Anterior cingulate cortex (tissue), 58 donors: ENCODE measurements at places on chromosomes 5 and 9.

DNA sequence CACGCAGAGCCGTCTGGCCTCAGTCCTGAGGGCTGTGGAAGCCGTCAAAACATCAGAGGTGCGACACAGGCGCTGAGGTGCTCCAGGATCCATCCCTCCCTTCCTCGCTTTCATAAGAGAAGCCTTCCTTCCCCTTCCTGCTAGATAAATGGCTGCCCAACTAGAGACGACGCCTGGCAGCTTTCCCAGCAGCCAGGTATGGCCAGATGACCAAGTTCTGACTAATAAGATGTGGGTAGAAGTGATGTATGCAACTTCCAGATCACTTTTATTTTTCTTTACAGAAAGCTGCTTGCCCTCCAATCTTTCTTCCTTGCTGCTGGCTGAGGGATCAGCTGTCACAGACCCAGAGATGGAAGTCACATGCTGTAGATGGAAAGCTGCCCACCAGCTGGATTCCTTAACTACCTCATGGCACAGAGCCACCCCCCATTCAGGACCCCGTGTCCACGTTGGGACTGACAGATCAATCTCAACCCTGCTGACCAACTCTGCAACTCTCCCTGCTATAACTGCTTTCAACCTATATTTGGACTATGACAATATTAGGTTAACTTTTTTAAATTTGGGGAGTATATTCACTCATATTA, 8.8 kb downstream of the MAPK9 start:
- DNase-seq, result no peak

DNA sequence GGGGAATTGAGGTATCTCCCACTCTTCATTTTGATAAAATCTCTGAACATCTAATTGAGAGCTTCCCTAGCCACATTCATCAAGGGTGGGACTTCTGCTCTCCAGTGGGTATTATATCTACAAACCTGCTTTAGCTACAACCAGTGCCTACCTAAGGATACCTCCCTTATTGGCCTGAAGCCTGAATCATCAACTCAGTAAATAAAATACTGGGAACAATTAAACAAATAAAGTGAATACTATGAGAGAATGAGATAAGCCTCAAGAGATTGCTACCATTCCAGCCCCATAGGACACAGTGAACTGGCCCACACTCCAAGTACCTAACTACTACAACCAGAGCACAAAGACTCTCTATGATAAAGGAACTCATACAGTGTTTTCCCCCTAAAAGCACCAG, 47.4 kb upstream of the IL12B start:
- DNase-seq, result no peak

- no peak for DNase-seq
Observed at GRCh38 chr9:78462611-78463010, 165.7 kb downstream of the PSAT1 start.

DNA sequence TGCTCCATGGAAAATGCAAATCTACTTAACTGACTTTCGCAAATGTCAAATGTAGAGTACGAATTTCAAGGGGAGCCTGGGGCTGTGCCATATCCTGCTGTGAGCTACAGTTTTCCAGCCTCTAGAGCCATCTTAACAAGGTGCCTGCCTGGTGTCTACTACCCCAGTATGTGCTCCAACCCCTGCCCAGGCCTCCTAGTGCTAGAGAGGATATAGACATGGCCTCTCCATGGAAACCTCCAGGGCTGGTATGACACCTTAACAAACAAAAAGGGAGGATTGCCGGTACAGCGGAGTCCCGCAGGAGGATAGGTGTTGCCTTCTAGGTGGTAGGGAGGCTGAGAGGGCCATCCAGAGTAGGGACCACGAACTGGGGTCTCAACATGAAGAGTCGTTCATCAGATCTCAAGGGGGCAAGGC, 13.6 kb upstream of the IL3 start:
- DNase-seq, result no peak

- no peak for DNase-seq
Observed at GRCh38 chr9:82895822-82896110, 167.2 kb downstream of the RASEF start.

- DNase-seq, result no peak
Observed at GRCh38 chr5:122192497-122193496, 63.5 kb downstream of the ZNF474 start.

GRCh38 chr9:16921855-16922254, 51.4 kb upstream of the BNC2 start:
- no peak for DNase-seq

GRCh38 chr9:129451669-129452068, 169.2 kb downstream of the C9orf50 start:
- DNase-seq, result no peak

DNA sequence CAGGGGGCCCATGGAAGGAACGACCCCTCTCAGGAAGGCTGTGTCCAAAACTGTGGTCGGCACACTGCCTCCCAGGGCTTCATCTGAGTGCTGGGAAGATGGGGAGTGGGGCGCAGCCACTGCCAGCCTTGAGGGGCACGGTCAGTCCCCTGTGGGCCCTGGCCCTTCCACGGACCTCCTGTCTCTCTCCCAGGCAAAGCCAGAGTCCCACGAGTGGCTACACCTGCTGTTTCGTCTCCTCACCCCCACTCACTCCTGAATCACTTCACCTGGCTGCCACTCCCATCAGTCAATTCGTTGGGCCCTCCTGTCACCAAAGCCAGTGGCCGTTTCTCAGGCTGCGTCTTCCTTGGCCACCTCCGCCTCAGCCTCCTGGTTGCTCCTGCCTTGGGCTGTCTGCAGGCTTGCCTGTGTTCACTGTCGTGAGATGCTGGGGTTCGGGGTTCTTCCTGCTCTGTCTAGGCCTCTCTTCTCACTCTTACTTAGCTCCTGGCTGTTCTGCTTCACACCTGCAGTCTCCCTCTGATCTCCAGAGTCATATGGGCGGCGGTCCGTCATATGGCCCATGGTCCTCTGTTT, 58.8 kb upstream of the RNF130 start:
- DNase-seq, result no peak

DNA sequence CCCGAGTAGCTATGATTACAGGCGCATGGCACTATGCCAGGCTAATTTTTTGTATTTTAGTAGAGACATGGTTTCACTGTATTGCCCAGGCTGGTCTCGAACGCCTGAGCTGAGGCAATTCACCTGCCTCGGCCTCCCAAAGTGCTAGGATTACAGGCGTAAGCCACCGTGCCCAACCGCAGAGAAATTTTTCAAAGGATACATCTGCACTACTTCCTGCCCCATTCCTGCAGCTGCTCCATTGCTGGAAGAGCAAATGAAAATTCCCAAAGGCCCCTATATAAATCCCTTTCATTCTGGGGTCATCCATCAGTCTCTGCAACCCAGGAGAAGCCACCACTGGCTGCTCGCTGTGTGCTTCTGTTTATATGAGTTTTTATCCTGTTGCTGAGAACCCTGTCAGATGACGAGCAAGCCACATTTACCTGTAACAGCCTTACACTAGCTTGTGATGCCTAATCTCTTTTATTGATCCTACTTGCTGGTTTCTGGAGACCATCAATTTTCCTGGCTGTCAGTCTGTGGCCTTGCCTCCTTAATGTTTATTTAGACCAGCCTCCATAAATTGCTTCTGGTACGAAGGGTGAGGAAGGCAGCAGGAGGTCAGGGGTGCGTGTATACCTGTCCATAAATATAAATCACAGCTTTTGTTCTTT, 925.3 kb downstream of the TLE4 start:
- no peak for DNase-seq

GRCh38 chr5:71706906-71707305, 12.2 kb upstream of the CARTPT start:
- no peak for DNase-seq

GRCh38 chr9:106892632-106893031, 29.7 kb downstream of the ZNF462 start:
- no peak for DNase-seq

DNA sequence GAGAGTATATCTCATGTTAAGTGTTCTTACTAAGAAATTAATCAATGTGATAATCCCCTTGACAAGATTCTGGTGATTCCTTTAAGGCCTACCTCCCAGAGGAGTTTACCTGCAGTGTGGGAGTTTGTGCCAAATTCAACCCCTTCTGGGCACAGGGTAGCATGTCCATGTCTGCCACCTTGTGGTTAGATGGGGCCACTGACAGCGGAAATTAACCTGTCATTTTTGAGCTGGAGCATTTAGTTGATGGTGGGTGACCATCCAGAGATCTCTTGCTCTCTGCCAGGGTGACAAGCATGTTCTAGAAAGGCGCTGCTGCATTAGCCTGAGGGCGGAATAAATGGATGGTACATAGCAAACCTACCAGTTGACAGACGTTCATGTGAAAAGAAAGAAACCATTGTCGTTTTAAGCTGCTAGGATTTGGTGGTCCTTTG, 132.2 kb downstream of the FBXO4 start:
- DNase-seq, result no peak

DNA sequence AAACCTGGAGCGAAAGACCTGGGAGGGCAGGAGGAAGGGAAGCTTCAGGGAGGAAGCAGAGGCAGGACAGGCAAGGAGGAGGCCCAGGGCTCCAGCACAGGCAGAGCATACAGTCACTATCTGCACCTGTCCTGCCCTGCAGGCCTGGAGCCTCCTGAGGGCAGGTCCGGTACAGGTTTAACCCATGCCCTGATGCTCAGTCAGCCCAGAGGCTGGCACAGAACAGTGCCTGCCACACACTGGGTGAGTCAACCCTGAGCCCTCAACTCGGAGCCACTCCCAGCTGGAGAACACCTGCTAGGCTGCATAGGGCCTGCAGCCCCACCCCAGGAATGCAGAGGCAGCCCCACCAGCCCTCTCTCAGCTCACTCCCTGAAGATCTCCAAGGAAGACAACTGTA, 161.5 kb upstream of the PHYKPL start:
- DNase-seq, result no peak

DNA sequence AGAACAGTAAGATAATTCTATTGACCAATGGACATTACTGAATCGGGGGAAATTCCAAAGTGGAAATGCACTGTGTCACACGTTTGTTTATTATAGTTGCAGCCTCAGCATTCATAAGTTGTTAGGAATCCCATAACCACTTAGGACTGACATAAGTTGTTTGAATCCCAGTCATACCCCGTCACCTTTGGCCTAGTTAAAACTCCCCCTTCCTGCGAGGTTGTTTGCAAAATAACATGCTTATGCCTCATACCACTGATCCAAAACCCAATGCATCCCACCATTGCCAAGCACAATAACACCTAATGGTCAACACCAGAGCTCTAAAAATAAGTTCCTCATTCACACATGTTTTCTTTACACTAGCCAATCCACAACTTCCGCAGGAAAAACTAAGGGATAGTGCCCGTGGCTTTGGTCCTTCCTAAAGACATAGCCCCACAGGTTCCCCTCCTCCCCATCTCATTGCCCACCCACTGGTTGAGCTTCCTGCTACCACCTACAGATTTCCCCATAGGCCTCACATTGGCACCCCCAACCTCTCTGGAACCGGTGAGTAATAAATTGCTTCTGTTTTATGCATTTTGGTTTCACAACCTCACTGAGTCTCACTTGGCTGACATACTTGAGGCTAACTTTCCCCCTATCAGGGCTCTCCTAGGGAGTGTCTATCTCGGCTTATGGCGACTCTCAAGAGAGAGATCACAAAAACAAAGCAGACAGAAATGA, 42.3 kb upstream of the MUSK start:
- DNase-seq, result no peak

- no peak for DNase-seq
Observed at GRCh38 chr9:101848485-101848919, 110.1 kb upstream of the GRIN3A start.

GRCh38 chr5:36096486-36096885, 29.8 kb upstream of the UGT3A2 start:
- no peak for DNase-seq

- DNase-seq, result no peak
Observed at GRCh38 chr9:85715587-85715986, 26.2 kb downstream of the AGTPBP1 start.

DNA sequence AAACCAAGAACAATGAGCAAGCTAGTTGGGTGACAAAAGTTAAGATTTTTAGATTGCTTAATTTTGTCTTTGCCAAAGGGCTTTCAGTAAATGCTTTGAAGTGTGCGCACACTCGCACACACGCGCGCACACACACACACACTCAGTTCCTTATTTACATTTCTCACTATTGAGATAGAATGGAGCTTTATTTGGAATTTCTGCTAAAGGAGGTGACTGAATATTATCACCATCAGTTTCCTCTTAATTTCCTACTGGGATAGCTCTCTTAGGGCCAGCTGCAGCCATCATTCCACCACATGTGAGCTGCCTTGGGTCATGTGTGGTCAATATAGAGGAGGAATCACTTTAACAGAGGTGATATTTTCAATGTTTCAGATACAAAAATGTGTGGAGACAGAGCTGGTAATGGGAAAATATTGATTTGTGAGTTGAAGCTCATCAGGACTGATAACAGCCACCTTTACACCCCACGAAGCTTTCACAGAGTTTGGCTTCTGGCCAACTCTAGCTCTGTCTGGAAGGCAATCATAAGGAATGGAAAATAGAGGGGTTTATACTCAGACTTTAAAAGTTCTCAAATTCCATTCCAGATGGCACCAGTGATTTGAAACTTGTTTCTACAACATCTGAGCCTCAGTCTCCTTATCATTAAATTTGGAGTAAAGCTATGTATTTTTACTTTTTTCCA, 99.9 kb downstream of the MACIR start:
- no peak for DNase-seq

DNA sequence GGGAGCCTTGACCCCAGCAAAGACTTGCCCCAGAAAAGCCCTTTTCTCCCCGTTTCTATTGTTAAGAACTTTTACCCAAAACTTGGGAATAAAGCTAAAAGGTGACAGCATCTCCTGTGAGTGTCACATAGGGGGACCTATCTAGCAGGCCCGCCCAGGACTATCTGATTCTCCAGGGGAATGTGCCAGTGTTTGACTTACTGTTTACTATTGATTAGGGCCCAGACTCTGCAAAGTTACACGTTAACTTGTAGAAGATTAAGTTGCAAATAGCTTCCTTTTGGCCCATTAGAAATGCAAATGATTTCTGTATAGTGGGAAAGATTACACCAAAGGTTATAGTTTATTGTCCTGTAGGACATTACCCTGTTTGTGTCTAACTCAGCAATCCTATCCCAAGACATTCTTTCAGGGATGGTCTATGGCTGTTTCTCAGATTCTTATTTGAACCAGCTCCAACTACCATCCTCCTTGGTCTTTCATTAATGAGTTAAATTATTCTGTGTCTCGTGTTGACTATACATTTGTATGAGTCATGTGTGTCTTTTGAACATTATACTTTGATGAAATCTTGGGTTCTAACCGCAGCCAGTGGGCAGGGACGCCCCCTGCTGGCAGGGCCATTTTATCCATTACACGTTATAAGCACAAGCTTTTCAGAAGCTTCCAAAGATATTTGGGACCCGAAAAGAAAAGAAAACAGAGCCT, 60.7 kb downstream of the HRH2 start:
- peak; percentile 27 for DNase-seq

GRCh38 chr9:76419782-76420380, 25.7 kb upstream of the RFK start:
- DNase-seq, result no peak

GRCh38 chr5:131974956-131975726, 29.7 kb upstream of the MEIKIN start:
- DNase-seq, result no peak
